ENCODE measurements at places on chromosomes 3 and 15.

- no peak for DNase-seq
These were observed 1.3 kb downstream of the RHCG start for GRCh38 chr15:89494941-89495637.

DNA sequence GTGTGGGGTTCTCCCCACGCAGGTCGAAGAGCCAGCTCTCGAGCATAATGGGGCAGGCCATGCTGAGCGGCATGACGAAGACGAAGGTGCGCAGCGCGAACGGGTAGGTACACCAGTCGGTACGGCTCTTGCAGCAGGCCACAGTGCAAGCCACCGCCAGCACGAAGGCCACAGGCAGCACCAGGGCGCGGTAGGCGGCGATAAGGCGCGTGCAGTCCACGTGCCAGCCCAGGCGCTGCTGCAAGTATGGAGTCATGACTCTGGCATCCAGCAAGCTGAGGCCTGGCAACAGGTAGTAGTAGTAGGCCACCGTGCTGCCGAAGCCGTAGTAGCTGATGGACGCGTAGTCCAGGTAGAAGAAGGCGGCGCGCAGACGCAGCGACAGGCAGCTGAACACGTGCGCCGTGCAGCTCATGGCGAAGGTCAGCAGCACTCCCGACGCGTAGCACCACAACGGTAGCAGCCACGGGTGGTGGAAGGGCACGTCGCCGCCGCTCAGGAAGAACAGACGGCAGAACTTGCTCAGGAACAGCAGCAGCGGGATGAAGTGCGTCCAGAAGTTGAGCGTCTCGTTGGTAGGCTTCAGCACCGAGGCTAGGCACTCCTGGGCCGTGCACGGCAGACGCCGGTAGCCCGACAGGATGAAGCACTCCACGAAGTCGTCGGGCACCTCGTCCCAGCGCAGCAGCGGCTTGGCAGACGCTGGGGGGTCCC is 797 bp downstream of the PAQR9 start:
- no peak for DNase-seq

- no peak for DNase-seq
These were observed 904.6 kb downstream of the PDCD6IP start for GRCh38 chr3:34703053-34703452.

DNA sequence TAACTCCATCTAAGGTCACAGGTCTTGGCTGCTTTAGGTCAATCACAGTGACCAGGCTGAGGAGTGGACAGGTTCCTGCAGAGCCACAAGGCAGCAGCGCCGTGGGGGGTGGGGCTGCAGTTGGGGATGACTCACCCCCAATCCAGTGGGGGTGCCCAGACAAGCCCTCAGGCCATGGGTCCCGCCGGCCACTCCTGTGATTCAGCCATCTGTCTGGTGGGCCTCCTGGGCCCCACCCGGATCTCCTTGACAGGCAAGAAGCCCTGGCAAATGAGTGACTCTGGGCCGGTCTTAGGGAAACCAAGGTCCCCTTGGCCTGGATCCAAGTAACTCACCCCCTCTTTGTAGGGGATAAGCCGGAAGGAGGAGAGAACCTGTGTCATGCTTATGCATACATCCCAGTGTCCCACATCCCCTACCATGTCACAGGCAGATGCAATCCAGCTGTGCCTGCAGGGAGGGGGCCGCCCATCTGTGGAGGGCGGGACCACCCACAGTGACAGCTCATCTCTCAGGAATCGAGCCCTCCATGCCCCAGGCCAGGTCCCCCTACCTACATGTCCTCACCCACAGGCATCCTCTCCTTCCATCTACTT is 495 bp upstream of the COL7A1 start:
- no peak for DNase-seq

DNA sequence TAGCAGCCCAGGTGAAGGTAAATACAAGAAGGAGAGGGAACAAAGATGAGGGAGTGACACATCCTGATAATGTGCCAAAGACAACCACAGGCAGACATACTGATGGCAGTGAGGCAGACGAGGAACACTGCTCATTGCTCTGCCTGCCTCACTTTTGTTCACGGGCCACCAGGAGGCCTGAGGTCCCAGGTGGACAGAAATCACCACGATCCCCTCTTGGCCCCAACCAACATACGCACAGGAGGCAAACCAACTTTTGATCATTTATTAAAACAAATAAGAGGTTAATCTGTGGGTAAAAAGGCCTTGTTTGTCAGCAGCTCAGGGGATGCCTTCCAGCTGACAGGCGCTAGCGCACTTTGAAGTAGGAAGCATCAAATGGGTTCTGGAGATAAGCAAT is 4.2 kb downstream of the ALG1L2 start:
- no peak for DNase-seq

- no peak for DNase-seq
These were observed 652.5 kb downstream of the EDEM1 start for GRCh38 chr3:5840056-5840455.

DNA sequence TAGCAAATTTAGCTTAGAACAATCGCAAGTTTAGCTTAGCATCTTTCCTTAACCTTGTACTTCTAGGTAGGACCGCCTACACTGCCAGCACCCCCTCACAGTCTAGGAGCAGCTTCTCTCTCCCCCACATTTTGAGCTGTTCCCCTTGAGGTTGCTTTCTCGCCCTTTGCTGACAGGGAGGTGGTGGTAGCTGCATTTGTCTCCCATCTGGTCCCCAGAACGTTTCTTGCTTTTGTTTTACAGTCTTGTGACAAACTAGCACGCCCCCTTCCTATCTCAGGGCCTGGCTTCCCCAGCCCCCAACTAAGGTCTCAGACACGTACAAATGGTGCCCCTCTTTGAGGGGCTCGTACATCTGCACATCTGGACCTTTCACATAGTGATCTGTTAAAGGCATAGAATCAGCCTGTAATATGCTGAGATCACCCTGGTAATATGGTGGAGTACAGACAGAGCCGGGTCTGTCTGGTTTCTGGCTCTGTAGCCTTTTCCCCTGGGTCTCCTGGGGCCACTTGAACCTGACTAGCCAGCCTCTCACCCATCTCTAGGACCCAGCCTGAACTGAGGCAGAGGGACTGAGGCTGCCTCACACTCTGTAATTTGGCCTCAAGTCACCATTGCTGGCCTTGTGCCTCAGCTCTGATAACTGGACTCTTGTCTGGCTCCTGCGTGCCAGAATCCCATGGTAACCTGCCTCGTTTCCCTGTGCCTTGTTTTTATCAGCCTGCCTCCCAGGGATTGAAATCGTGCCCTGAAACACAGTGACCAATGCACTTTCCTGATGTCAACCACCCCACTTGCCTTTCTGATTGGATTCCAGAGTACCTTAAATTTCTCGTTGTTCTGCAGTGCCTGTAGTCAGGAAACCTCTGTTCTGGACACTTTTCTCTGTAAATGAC is 27.7 kb downstream of the CRTC3 start:
- DNase-seq: peak; percentile 63

- no peak for DNase-seq
These were observed 284.9 kb upstream of the TBC1D5 start for GRCh38 chr3:18027161-18027939.

- DNase-seq: no peak
These were observed 29.6 kb downstream of the CX3CR1 start for GRCh38 chr3:39250116-39250747.

DNA sequence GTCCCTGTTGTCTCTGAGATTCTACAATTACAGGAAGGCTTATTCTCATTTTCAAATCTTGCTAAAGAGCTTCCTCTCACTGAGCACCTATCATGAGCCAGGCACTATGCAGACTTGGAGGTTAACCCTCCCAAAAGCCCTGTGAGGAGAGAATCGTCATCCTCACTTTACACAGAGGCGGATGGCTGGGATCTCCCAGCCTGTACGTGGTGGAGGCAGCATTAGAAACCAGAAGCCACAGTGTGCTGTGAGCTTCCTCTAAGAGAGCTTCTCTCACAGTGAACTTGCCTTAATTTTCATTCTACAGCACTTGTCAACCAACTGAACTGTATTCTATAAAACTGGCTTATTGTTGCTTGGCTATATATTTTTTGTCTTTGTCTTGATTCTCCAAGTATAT is 6.1 kb upstream of the DGKG start:
- DNase-seq: no peak

DNA sequence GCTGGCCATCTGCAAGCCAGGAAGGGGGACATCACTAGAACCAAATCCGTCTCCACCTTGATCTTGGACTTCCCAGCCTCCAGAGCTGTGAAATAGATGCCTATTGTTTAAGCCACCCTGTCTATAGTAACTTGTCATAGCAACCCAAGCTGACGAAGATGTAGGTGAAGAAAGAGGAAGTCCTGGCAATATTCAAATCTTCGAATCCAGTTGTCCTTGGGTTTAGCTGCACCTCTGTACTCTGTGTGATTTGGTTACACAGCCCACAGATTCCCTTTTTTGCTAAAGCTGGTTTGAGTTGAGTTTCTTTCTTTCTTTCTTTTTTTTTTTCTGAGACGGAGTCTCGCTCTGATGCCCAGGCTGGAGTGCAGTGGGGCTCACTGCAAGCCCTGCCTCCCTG is 68.0 kb upstream of the XCR1 start:
- DNase-seq: no peak

GRCh38 chr3:11546657-11547302 is 96.9 kb downstream of the VGLL4 start:
- no peak for DNase-seq
